ENCODE measurements at places on chromosomes 3 and 15. TPM values are rescaled to one million over a fixed set of nuclear protein-coding genes. Genes with fewer than 3 reads are reported as not detected.

DNA sequence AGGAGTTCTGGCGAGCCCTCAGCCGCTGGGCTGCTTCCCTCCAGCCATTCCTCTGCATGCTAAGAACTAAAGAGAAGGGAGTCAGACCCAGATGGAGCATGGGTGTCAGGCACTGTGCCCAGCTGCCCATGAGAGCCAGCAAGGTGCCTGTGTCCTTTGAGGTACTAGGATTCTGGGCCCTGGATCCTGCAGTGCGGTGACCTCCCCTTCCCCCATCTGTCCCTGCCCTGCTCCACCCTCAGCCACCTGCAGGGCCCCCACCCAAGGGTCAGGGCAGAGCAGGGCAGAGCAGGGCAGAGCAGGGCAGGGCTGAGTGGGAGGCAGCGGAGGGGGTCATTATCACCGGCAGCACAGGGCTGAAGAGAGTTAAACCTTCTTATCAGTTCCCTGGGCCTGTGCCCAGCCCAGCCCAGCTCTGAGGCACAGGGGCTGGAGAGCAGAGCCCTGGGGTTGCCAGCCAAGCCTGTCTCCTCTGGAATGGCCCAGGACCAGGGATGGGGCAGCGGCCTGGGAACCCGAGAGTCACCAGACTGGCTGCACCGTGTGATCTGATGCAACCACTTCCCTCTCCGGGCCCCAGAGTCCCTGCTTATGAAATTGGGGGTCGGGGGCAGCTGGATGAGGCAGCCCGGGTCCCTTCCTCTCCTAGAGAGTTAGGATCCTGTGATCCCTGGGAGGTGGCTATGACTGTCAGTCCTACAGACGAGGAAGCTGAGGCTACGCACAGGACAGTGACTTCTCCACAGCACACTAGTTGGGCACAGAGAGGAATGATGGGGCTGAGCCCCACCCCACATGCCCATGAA, 17.3 kb downstream of the ZDHHC19 start:
- H3K27me3 ChIP-seq = no peaks in the 10 kb centered on the region
- H3K4me3 ChIP-seq = no peak overlapping the region
- peaks cover 6% of the 10 kb centered on the region for H3K4me1 ChIP-seq
- no peak for DNase-seq

DNA sequence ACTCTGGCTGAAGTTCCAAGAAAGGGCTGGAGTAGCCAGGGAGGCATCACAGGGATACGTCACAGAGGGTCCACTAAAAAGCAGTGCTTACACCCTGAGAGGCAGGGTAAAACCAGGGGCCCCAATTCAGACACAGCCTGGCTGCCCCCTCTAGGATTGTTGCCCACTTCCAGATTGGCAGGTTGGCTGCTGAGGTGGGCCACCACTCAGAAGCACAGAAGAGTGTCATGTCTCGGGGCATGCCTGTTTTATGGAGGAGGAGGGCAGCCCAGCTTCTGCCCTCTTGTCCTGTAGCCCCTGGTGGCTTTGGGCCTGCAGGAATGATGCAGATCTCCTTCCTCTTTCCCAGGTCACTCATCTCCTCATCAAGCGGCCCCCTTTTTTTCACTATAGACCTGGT, 24.0 kb downstream of the NOX5 start:
- no peak overlapping the region for H3K27ac ChIP-seq
- no peaks in the 10 kb centered on the region for H3K36me3 ChIP-seq
- H3K4me1 ChIP-seq = no peaks in the 10 kb centered on the region

DNA sequence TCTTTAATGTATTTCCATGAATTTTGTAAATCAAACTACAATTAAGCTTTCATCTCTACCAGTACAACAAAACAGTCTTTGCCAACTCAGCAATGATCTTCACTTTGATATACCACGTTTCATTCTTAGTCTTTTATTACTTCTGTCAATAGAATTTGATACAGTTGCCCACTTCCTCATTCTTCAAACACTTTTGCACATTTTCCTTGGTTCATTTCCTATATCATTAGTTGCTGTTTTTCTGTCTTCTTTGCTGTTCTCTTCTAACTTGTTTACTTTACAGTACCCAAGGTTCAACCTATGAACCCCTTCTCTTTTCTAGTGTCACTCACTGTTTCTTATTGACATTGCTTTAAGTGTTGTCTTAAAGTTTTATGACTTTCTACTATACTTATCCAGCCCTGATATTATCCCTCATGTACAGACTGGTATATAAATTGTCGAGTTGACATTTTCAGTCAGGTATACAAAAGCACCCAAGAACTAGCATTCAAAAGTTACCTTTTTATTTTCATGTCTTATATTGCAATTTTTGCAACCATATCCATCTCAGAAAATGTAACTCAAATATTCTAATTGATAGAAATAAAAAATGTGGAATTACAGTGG, 903.1 kb downstream of the NSUN3 start:
- H3K4me1 ChIP-seq = no peaks in the 10 kb centered on the region
- H3K27ac ChIP-seq = no peak overlapping the region
- no peaks in the 10 kb centered on the region for H3K36me3 ChIP-seq
- no peak for DNase-seq

DNA sequence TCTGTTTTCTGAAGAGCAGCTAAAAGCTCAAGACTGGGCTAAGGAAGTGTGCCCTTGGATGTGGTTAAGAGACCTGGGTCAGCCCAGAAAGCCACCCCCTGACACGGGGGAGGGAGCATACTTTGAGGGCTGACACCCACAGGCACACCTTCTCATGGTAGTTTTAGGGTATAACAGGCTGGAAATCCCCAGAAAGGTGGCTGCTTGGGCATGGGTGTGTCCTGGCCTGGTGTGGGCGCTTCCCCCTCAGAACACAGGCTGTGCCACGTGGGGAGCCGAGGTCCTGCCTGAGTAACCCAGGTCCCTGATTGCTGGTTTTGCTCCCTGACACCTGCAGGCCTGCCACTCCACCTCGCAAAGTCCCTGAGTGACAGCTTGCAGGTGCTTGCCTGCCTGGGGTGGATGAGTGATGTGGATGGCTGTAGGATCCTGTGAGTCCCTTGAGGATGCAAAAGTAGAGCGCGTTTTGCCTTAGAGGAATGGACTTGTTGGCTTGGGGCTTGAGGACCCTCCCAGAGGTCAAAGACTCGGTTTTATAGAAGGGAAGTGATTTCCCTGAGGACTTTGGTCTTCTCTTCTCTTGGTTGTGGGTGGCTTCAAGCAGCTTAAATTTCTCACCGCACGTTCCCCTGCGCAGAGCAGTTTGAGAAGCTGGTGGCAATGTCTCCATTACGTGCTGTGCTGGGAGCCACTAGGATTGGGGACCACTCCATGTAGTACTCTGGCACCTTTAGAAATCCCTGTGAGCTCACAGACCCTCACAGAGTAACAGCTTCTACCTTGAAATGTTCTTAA, 94.4 kb downstream of the DNASE1L3 start:
- H3K27me3 ChIP-seq = no peaks in the 10 kb centered on the region
- H3K36me3 ChIP-seq = no peaks in the 10 kb centered on the region
- no peak for DNase-seq

- DNase-seq = no peak
- no peak overlapping the region for H3K4me3 ChIP-seq
- no peaks in the 10 kb centered on the region for H3K36me3 ChIP-seq
- no peaks in the 10 kb centered on the region for H3K27me3 ChIP-seq
- H3K27ac ChIP-seq = no peak overlapping the region
Observed at GRCh38 chr3:127803619-127804018, 18.7 kb downstream of the MGLL start.

GRCh38 chr3:143970773-143971358, 757 bp upstream of the DIPK2A start:
- peaks cover 30% of the 10 kb centered on the region for H3K4me1 ChIP-seq
- DNase-seq = peak; percentile 87
- peak overlapping the region; percentile 85 for H3K27ac ChIP-seq
- no peaks in the 10 kb centered on the region for H3K27me3 ChIP-seq
- peak overlapping the region; percentile 96 for H3K4me3 ChIP-seq

DNA sequence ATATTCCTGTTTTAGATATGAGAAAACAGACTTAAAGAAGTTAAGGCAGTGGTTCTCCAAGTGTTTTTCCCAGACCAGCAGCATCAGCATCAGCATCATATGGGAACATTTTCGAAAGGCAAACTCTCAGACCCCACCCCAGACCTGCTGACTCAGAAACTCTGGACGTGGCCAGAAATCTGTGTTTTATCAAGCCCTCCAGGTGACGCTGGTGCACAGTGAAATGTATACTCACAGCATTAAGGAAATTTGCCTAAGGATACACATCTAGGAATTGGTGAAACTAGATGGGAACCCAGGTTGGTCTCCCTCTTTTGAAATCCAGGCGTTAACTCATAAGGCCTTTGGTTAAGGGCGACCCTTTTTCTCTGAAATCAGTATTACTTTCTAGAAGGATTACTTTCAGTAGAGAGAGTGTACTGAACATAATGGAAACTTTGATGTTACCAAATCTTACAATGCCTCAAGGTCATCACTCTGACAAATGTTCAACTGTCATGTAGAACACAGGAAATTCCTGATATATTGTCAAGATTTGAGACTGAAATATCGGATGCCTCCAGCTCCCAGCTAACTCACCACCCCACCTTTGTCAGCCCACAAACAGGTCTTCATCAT, 910.2 kb downstream of the ROBO1 start:
- no peak overlapping the region for H3K4me3 ChIP-seq
- H3K27ac ChIP-seq = peak overlapping the region; percentile 34
- H3K27me3 ChIP-seq = no peaks in the 10 kb centered on the region
- H3K36me3 ChIP-seq = no peaks in the 10 kb centered on the region
- DNase-seq = no peak

DNA sequence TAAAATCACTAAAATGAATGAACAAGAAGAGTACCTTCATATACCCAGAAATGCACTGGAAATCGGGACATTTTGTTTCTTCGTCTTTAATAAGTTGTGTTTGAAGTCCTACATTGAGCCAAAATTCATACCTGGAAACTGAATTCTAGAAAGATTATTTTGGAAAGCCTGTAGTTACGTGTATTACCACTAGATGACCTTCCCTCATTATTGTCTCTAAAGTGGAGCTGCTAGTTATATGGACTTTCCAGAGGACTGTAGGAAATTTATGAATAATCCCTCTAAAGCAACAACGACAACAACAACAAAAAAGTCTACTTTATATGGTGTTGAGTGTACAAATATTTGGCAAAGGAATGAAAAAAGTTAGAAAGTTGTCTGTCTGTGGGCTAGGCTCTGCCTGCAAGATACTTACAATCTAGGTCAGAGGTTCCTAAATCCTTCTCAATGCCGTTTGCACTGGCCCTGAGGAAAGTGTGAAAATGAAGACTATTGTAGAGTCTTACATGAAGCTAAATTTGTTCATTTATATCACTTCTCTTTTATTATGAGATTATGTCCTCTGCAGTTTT, 234.8 kb upstream of the NR2E3 start:
- H3K36me3 ChIP-seq = no peaks in the 10 kb centered on the region
- H3K27me3 ChIP-seq = no peaks in the 10 kb centered on the region
- no peaks in the 10 kb centered on the region for H3K4me1 ChIP-seq
- H3K4me3 ChIP-seq = no peak overlapping the region

- no peaks in the 10 kb centered on the region for H3K27me3 ChIP-seq
- no peaks in the 10 kb centered on the region for H3K36me3 ChIP-seq
- H3K27ac ChIP-seq = no peak overlapping the region
- DNase-seq = no peak
Observed at GRCh38 chr3:10669490-10670048, 146.5 kb upstream of the SLC6A11 start.

- H3K27me3 ChIP-seq = no peaks in the 10 kb centered on the region
- H3K4me3 ChIP-seq = no peak overlapping the region
- no peaks in the 10 kb centered on the region for H3K36me3 ChIP-seq
- no peak for DNase-seq
- peaks cover 19% of the 10 kb centered on the region for H3K4me1 ChIP-seq
Observed at GRCh38 chr15:74403588-74403919, 30.2 kb downstream of the SEMA7A start.

DNA sequence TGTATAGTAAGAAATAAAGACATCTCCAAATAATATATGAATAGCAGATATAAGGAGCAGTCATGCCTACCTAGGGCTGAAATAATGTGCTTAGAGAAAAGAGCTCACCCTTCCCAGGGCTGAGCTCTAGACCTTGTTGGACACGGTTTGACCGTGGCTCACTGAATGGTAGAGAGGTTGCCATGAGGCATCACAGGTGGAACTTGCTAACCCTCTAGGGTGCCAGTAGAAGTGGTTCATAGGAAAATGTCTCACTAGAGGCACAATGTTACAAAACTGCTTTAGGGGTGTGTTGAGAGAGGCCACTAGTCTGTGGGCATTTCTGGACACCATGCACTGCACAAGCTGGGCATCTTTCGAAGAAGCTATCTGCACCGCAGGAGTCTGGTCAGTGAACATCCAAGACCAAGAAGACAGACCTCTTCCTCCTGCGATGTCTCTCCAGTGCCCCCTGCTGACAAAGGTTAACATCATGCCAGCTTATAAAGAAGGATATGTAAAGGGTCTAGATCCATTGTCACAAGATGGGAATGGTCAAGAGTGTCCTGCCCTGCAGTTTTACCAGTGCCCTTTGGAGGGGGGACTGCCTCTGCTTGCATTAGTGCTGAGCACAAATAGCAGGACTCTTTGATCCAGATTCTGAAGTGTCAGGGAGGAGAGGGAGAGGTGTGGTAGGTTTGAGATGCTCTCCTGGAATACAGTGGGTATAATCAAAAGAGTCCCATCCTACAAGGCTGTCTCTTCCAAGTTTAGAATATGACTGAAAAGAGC, 266.8 kb downstream of the ZNF385D start:
- no peaks in the 10 kb centered on the region for H3K27me3 ChIP-seq
- H3K27ac ChIP-seq = no peak overlapping the region
- H3K4me3 ChIP-seq = no peak overlapping the region
- H3K4me1 ChIP-seq = no peaks in the 10 kb centered on the region
- H3K36me3 ChIP-seq = no peaks in the 10 kb centered on the region
- DNase-seq = peak; percentile 79

DNA sequence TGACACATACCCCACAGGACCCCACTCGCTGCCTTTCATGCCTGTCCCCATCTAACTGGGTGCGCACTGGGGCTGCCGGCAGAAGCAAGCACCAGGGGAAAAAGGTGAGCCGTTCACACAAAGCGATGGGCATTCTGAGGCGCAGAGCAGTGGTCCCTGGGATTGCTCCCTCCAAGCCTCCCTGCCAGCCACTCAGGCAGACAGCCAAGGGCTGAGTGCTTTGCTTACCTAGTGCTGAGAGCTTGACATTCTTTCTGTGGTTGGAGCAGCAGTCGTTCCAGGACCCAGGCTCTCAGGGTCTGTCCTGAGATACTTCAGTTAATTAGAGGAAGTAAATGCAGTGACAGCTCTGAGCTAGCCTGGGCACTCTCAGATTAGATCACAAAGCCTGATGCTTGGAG, 5.7 kb downstream of the ESYT3 start:
- no peak for DNase-seq
- no peak overlapping the region for H3K4me3 ChIP-seq
- H3K4me1 ChIP-seq = peaks cover 7% of the 10 kb centered on the region
- no peak overlapping the region for H3K27ac ChIP-seq

NOX5 gene
- total RNA-seq = not detected

DLL4 gene
- total RNA-seq = 0.12 TPM

C3orf22 gene
- total RNA-seq = not detected

TEX55 gene
- not detected for total RNA-seq

MOBP gene
- not detected for total RNA-seq

CCR8 gene
- not detected for total RNA-seq

IL17RB gene
- 5.5 TPM for total RNA-seq

SYNPR gene
- 0.59 TPM for total RNA-seq

SLC51A gene
- not detected for total RNA-seq

All from neural progenitor cell (in vitro differentiated cells).